ENCODE measurements at places on chromosomes 3 and 15.

DNA sequence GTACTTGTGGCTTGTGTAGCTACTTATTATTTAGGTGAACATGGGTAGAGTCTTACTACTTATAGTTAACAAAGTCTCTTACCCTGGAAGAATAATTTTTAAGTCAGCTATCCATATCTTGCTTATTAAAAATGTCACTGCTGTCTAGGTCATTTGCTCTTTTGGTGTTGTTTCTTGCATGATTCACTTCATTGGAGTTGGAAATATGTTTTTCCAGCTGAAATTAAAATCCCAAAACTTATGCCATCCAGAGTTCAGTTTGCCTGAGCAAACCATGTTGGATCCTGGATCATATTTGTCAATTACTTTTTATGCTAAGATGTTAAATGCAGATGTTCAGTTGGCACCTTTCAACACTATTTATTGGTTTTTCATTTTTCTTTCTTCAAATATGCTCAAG lies 421.0 kb upstream of the RBMS3 start:
- DNase-seq = no peak

- no peak for DNase-seq
These were observed 55.4 kb downstream of the RASGRF1 start for GRCh38 chr15:79035111-79035601.

DNA sequence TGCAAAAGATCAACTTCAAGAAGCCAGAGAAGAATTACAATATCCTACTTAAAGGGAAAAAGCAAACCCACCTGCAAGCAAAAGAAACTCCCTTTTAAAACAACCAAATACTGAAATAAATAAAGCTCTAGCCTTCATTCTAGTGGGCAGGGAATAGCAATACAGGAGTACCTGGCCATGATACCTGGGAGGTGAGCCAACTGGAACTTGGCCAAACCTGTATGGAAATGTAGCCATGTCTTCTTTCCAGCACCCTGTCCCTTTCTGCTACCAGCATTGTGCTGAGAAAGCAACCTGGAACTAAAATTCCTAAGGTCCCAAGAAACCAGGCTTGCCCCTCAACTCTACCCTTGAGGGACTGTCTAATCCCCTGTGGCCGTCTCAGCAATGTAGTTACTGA lies 530.0 kb downstream of the EPHB1 start:
- DNase-seq = no peak

- no peak for DNase-seq
These were observed 109.4 kb upstream of the FGF7 start for GRCh38 chr15:49313650-49314049.

DNA sequence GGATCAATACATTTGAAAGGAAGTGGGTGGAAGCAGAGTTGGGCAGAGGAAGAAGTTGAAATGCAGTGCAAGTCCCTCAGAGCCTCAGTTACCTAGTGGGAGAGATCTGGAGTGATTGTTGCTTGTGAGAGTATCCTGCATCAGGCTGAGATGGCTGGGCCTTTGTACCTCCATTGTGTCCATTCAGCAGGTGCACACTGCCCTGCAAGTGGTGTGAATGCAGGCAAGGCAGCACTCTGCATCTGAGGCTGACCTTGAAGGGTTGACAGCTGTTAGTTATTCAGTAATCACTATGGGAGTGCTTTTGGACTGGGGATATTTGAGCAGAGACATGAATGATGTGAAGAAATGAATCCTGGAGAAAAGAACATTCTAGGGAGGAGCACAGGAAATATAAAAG lies 25.2 kb downstream of the ATP6V1A start:
- DNase-seq = no peak

DNA sequence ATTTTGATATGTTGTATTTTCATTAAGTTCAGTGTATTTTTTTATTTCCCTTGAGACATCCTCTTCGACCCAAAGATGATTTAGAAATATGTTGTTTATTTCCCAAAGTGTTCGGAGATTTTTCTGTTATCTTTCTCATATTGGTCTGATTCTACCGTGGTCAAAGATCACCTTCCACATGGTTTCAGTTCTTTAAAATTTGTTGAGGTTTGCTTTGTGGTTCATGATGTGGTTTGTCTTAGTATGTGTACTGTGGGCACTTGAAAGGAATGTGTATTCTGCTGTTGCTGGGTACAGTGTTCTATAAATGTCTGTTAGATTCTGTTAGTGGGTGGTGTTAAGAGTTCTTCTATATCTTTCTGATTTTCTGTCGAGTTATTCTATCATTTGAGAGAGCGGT lies 103.4 kb upstream of the FHIT start:
- DNase-seq = no peak

- DNase-seq = no peak
These were observed 304.7 kb upstream of the ROBO2 start for GRCh38 chr3:76735152-76735551.

DNA sequence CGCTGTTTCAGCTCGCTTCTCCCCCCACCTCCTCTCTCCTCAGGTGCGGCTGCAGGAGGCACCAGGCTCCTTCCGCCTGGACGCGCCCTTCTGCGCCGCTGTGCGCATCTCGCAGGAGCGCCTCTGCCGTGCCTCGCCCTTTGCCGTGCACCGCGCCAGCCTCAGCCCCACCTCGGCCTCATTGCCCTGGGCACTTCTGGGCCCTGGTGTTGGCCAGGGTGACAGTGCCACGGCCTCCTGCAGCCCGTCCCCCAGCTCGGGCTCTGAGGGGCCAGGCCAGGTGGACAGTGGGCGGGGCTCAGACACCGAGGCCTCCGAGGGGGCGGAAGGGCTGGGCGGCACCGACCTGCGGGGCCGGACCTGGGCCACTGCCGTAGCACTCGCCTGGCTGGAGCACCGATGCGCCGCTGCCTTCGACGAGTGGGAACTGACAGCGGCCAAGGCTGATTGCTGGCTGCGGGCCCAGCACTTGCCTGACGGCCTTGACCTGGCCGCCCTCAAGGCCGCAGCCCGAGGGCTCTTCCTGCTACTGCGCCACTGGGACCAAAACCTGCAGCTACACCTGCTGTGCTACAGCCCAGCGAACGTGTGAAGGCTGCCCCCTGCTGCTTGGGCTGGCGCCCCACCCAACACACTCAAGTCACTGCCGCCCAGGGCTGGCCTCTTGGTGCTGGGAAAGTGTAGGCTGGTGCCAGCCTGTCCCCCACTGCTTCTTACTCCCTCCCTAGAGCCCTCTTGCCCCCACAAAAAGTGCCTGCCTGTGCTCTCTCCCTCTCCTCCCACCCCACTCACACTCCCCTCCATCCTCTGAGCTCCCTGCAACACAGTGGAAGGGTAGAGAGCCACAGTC lies 7.1 kb downstream of the ALG3 start:
- DNase-seq = no peak
